ENCODE measurements at places on chromosomes 2 and 18.

- no peak for DNase-seq
Observed at GRCh38 chr2:86631846-86632485, 8.3 kb upstream of the RNF103 start.

DNA sequence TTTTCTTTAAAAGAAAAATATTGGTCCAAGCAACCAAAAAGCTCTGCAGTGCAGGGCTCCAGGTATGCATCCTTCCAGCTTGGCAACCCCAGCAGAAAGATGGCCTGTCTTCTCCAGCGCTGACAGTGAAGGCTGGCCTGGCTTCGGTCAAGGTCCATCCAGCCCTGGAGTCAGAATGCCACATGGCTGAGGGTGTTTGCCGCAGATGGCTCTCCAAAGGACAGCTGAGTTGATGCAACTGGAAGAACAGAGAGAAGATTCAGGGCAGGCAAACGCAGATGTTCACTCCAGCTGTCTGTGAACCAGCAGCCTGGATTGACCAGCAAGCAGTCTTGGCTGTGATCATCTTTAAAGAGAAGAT, 51.4 kb downstream of the MARCO start:
- no peak for DNase-seq

GRCh38 chr2:215422676-215423075, 13.2 kb downstream of the FN1 start:
- no peak for DNase-seq

- no peak for DNase-seq
Observed at GRCh38 chr2:190451561-190452176, 43.5 kb downstream of the MFSD6 start.

GRCh38 chr18:70314151-70314782, 25.4 kb downstream of the SOCS6 start:
- DNase-seq, result no peak

GRCh38 chr2:8433390-8433789, 248.5 kb upstream of the ID2 start:
- DNase-seq, result no peak

- no peak for DNase-seq
Observed at GRCh38 chr18:73879766-73880165, 267.9 kb downstream of the FBXO15 start.
